ENCODE measurements at places on chromosomes 5 and 9. TPM values are rescaled to one million over a fixed set of nuclear protein-coding genes. Genes with fewer than 3 reads are reported as not detected.

- no peak for DNase-seq
These were observed 3.9 kb upstream of the S100Z start for GRCh38 chr5:76845890-76846289.

DNA sequence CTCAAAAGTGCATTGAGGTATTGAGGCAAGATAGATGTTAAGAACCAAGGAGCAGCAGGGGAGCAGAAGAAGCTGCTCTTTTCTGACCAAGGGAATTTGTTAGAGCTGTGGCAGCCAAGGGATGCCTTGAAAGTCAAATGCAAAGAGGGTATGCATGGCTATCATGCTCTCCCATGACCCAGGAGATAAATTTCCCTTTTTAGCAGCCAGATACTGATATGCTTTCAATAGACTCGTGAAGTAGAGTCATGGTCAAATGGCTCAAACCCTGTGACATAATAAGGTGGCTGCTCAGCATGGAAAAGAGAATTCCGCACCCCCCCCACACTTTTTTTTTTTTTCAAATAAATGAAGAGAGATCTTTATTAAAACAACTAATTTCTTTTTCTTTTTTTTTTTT is 180.9 kb upstream of the ACTBL2 start:
- no peak for DNase-seq

GRCh38 chr5:1118738-1119137 is 6.9 kb upstream of the SLC12A7 start:
- no peak for DNase-seq

DNA sequence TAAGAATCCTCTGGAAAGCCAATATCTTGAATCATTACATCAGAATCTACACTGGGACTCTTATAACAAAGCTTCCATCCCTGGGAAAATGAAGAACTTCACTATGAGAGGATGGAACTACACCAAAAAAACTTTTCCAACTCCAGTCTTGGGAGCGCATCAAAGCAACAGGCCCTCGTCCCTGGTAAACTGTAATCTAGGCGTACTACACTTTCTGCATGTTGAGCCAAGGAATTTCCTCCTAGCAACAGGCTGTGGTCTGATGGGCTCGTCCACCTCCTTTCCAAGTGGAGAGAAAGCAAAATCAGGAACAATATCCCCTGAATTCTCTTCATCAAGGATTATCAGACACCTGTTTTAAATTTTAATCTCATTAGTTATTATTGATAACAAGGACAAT is 94.1 kb downstream of the NFIB start:
- DNase-seq = no peak

DNA sequence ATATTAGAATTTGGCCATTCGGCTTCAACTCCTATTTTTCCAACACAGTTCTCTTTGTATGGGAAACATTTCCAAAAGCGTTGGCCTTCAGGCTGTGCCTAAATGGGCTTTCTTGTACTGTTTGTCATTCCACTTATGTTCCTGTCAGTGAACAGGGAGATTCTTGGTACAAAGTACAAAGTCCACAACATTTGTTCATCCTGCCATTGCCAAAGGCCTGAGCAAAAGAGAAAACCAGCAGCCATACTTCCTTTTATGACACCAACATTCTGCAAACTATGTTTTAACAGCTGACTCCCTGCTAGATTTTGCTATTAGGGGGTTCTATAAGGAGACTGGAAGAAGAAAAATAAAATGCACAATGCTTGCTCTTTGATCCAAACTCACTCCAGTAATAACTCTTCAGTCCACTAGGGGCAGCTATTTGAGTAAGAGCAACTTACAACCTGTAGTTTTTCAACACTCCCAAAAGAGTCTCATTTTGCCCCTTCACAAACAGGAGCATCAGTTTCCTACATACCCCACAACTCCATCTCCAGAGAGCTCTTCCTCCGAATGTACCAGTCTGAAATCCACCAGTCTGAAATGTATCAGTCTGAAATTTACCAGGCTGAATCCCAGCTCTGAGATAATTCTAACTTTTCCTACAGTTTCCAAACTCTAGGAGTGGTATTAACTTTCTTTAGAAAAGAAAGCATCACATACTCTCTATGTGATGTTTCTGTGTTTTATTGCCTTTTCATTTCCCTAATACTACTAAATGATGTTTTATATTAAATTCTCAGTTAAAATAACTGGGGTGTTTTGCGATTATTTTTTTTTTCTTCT is 693.8 kb downstream of the DNAH5 start:
- DNase-seq = no peak

DNA sequence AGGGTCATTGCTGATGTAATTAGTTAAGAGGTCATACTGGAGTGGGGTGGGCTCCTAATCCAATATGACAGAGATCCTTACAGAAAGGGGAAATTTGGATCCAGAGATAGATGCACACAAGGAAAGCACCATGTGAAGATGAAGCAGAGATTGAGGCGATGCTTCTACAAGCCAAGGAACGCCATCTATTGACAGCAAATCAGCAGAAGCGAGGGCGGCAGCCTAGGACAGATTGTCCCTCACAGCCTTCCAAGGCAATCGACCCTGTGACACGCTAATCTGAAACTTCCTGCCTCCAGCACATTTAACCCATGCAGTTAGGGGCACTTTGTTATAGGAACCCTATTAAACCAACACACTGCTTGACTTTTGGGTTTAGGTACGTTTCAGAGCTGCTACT is 285.1 kb upstream of the DAP start:
- DNase-seq = peak; percentile 48

GRCh38 chr5:129670957-129671500 is 76.9 kb upstream of the MINAR2 start:
- DNase-seq = no peak

DNA sequence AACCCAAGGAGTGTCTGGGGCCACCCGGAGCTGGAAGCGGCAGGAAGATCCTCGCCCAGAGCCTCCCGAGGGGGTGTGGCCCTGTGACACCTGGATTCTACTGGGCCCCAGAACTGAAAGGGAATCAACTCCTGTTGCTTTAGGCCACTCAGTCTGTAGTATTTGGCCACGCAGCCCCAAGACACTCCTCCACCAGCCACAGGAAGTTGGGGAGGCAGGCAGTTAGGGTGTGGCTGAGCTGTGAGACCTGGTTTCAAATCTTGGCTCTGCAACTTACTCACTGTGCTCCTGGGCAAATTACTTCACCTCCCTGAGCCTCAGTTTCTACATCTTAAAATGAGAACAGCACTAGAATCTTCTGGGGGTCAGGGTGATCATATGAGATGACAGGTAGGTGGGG is 119.8 kb upstream of the PPP1R26 start:
- DNase-seq = no peak

GRCh38 chr5:137791799-137792198 is 37.6 kb upstream of the HNRNPA0 start:
- no peak for DNase-seq

DNA sequence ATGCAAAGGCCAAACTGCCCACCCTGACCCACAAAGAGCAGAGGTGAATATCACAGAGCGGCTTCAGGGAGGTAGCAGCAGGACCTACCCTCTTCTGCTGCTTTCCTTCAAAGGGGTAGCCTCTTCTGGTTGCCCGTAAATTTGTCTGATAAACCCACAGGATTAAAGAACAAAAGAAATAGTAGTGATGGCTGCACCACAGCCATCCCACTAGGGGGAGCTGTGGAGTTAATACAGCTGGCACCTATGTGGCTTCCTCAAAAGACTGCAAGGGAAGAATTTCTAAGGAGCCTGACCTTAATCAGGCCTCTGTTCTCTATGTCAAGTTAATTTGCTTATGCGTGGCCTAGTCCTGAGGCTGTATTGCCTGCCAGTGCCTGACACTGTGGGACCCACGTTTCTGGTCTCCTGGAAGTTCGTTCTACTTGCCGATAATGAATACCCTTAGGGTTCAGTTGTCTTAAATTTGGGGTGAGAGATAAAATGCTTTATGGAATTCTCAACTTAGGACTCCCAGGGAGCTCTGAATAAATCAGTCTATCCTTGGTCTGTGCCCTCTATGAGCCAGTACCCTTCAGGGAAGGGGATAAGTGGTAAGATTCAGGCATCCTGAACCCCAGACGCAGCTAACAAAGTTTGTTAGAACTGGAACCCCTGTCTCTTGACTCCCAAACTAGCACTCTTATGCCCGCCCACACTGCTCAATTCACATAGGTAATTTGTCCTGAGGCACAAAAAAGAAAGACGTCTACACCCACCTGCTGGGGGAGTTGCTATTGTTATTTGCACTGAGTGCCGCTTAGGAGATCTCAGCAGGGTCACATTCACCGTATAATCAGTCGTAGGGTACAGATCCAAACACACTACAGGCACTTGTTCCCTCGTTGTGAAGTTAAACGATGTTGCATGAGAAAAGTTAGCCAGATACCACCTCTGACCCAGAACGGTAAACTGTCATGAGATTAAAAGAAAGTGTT is 77.1 kb downstream of the SUSD1 start:
- DNase-seq = peak; percentile 53

GRCh38 chr9:73494894-73495293 is 343.2 kb downstream of the ANXA1 start:
- no peak for DNase-seq

- no peak for DNase-seq
These were observed 60.2 kb upstream of the FUBP3 start for GRCh38 chr9:130518943-130519799.

GRCh38 chr5:81965524-81965923 is 6.3 kb upstream of the ATG10 start:
- no peak for DNase-seq

DNA sequence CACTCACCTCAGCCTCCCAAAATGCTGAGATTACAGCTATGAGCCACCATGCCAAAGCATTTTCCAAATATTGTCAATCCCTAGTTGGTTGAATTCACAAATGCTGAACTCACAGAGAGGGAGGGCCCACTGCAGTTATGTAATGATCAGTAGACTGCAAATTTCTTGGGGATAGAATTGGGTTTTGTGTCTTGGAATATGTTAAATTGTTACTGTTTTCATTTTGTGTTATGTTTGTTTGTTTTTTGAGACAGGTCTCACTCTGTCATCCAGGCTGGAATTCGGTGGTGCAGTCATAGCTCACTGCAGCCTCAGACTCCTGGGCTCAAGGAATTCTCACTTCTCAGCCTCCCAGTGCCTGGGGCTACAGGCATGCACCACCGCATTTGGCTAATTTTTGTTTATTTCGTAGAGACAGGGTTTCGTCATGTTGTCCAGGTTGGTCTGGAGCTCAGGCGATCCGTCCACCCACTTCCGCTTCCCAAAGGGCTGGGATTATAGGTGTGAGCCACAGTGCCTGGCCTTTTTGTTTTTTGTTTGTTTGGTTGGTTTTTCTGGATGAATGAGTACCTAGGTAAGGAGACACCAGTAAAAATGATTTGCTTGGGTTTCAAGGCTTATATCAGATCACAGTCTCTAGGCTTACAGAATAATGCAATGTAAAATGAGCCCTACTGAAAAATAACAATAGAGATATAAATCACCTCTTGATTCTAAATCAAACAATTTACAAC is 31.5 kb upstream of the LMNB1 start:
- DNase-seq = no peak

- DNase-seq = no peak
These were observed 72.9 kb upstream of the PRLR start for GRCh38 chr5:35303152-35303551.

DNA sequence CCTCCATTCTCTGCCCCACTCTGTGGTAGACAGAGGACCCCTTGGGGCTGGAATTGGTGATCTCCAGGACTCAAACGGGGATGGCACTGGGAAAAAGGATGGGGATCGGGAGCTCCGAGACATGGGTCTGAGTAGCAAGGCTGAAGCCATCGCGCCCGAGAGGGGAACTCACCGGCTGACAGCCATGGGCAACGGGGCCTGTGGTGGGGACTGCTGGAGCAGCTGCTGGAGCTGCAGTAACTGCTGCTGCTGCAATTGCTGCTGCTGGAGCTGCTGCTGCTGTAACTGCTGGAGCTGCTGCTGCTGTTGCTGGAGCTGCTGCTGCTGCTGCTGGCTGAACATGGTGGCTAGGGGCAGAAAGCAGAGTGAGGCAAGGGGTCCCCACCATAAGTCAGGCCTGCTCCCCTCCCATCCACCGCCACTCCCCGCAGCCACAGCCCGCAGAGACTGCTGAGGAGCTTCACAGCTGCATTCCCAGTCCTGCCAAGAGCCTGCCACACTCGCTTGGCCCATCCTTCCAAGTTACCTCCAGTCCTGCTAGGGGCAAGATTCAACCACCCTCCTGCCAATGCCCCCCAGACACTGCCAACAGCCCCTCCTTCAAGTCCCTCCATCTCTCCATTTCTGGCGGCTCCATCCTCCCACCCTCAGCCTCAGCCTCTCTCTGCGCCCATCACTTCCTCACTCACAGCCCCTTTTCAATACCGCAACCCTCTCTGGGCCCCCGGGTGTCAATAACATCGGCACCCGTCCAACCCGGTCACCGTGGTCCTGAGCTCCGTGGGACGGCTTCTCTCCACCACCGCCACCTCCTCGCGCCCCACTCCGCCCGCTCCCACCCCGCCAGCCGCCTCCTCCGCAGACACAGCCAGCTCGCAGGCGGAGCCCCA is 611 bp downstream of the CIZ1 start:
- no peak for DNase-seq

DNA sequence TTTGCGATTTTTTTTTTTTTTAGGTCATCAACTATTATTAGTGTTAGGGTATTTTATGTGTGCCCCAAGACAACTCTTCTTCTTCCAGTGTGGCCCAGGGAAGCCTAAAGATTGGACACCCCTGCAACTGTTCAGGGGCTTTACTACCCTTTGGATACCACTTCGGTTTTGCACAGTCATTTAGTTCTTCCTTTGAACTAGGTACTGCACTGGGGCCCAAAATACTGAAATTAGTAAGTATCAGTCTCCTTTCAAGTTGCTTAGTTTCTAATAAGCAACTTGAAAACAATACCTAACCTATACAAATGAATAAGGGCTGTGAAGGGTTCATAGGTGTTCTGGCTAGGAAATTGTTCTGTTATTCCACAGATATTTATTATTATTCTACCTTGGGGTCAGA is 45.3 kb downstream of the CWC27 start:
- no peak for DNase-seq

GRCh38 chr9:134892820-134893420 is 12.3 kb downstream of the FCN2 start:
- DNase-seq = no peak

DNA sequence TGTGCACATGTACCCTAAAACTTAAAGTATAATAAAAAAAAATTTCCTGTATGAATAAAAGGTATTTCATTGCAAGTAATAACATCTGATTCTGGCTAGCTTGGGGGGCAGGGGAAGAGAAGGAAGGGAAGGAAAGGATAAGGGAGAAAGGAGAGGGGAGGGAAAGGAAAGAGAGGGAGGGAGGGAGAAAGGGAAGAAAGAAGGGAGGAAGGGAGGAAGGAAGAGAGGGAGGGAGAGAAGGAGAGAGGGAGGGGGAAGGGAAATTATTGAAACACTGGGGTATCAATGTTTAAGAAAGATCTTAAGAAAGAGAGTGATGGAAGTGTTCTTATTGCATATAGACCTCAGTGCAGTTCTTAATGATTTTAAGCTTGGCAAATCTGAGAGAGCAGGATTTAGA is 129.8 kb upstream of the ZNF366 start:
- no peak for DNase-seq

AGXT2 gene
- not detected for total RNA-seq

PKN3 gene
- total RNA-seq = 2.2 TPM

ADRA1B gene
- 11.4 TPM for total RNA-seq

MYORG gene
- total RNA-seq = 31.4 TPM

TMEM171 gene
- 0.39 TPM for total RNA-seq

SH3PXD2B gene
- total RNA-seq = 29.4 TPM

DOLPP1 gene
- 16.2 TPM for total RNA-seq

SPINK1 gene
- not detected for total RNA-seq

CD74 gene
- total RNA-seq = 144 TPM

ORM1 gene
- total RNA-seq = not detected

UCK1 gene
- 38.5 TPM for total RNA-seq

NPR3 gene
- 0.67 TPM for total RNA-seq

DMRT2 gene
- 7.7 TPM for total RNA-seq

MYMK gene
- total RNA-seq = not detected
